ENCODE measurements at places on chromosomes 2 and 18.

DNA sequence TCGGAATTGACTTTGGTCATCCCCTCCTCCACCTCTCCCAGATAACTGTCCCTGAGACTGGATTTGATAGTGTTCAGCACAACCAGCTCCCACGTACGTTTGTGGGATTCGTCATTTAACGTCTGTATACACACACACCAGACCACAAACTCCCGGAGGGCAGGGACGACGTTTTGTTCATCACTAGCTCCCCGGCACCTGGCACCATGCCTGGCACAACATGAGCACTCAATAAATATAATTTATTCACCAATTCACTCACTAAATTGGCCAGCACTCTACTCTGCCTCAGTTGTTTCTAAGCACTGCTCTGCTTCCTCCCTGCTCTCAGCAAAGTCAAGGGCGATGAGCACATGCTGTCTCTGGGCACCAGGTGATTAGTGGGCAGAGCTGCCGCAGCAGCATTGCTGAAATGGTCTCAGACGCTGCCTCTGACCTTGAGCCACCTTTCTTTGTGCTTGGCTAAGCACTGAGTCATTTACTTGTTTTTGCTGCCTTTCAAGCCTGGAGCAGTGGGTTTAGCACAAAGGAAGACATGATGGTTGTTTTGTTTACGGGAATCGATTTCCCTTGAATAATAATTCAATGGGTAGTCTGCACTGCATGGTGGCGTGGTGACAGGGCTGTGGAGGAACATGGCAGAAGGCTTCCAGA, 19.3 kb upstream of the LOXHD1 start:
- DNase-seq, result no peak

- no peak for DNase-seq
Measured at GRCh38 chr2:109699646-109700045, 85.5 kb downstream of the SOWAHC start.

GRCh38 chr2:8754106-8754776, 72.4 kb downstream of the ID2 start:
- peak; percentile 92 for DNase-seq

DNA sequence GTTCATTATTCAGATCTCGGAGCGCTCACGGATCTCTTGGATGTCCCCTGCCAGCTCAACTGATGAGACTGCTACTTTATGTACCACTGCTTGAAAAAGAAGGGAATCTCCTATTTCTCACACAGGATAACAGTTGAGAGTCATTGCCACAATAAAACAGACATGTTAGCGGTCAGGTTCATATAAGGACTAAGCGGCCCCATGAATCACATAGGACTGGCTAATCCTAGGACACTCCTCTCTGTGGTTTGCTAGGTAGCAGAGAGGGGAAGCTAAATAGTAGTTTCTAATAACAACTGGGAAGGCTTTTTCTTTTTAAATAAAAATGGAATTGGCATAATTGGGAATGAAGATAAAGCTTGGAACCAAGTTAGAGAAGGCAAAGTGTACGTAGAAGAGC, 15.9 kb upstream of the TGFA start:
- DNase-seq, result no peak

DNA sequence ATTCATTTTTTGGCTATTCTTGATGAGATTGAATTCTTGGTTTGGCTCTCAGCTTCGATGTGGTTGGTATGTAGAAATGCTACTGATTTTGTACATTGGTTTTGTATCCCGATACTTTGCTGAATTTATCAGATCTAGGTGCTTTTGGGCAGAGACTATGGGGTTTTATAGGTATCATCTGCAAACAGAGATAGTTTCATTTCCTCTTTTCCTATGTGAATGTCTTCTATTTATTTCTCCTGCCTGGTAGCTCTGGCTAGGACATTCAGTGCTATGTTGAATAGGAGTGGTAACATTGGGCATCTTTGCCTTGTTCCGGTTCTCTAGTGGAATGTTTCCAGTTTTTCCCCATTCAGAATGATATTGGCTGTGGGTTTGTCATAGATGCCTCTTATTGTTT, 5.5 kb upstream of the TACR1 start:
- no peak for DNase-seq

GRCh38 chr2:240463866-240464481, 28.5 kb downstream of the GPC1 start:
- no peak for DNase-seq

- DNase-seq, result no peak
Measured at GRCh38 chr2:220036431-220036830, 409.0 kb downstream of the SLC4A3 start.

GRCh38 chr2:203070701-203071100, 56.0 kb downstream of the NBEAL1 start:
- no peak for DNase-seq

GRCh38 chr2:16974688-16975087, 309.1 kb upstream of the CYRIA start:
- DNase-seq, result no peak

- no peak for DNase-seq
Measured at GRCh38 chr2:237692601-237693290, 65.4 kb downstream of the LRRFIP1 start.

GRCh38 chr2:375956-376307, 88.0 kb upstream of the ALKAL2 start:
- no peak for DNase-seq
